Vagina (tissue), 2 donors: ENCODE measurements at places on chromosomes 5 and 9.

- DNase-seq = no peak
Observed at GRCh38 chr9:32550150-32550561, 2.0 kb upstream of the SMIM27 start.

DNA sequence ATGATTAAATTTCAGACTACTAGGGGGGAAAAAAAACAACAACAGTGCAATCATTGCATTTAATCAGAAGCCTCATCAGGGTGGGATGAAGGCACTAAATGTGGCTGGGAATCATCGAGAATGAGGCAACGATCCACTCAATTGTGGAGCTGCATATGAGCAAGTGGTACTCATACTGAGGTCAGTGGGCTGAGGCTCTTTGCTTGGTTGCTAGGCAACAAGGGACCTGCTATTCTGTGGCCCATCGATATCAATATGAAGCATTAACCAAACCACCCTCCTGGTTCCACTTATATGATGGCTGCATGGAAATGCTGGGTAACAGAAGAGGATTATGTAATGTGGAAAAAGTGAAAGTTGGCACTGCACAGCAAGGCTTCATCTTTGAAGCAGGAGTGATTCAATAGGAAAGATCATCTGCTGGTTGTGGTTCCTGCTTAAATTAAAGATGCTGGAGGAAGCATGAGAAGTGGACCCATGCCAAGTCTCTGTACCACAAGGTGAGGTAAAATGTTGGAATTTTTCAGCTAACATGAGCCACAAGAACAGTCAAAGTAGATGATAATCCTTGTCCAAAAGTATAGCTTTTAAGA is 159.8 kb upstream of the HMHB1 start:
- no peak for DNase-seq

DNA sequence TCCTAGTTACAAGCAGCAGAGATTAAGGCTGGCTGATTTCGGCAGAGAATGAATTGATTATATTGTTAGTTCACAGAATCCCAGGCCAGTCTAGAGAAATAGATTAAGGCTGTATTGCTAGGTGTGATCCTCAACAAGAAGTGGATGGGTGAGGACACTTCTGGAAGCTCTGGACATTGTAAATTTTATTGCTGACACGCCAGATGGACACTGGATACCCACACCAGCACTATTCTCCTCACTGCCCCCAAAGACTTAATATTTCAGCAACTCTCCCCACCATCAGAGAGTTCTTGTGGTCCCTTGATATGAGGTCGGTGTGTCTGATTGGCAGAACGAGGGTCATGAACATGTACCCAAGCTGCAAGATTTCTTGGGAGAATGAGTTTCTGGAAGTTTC is 171.6 kb upstream of the EGFLAM start:
- DNase-seq = no peak

- DNase-seq = no peak
Observed at GRCh38 chr5:41246376-41246775, 33.0 kb upstream of the C6 start.

DNA sequence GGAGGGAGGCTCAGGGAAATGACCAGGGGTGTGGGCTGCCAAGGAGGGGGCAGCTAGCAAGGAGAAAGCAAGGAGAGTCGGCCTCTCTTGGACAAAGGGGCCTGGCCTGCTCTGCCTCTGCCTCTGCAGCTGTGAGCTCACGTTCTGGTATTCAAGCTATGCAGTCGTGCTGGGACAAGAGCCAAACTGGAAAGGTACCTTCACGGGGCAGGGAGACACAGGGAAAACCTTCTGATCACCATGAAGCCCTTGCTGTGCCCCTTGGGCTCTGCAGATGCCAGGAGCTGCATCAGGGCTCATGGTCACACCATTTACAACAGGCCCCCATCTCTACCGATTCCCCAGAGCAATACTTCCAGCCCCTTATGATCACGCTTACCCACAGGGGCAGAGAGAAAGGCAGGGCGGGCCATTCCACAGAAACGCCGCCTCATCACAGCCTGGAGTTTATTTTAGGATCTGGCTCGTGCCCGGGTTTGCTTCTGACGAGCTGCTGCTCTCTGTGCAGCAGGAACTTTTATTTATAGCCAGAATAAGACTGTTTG is 63.2 kb downstream of the PRRT1B start:
- no peak for DNase-seq

DNA sequence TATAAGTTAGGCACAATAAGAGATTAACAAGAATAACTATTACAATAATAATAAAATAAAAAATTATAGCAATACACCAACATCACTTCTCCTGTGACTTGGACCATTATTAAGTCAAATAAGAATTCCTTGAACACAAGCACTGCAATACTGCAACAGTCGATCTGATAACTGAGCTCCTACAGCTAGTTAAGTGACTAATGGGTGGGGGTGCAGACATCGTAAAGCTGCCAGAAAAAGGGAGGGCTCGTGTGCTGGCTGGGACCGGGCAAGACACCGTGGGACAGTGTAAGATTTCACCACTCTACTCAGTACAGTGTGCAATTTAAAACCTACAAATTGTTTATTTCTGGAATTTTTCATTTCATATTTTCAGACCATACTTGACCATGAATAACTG is 78.8 kb downstream of the SNX24 start:
- no peak for DNase-seq

DNA sequence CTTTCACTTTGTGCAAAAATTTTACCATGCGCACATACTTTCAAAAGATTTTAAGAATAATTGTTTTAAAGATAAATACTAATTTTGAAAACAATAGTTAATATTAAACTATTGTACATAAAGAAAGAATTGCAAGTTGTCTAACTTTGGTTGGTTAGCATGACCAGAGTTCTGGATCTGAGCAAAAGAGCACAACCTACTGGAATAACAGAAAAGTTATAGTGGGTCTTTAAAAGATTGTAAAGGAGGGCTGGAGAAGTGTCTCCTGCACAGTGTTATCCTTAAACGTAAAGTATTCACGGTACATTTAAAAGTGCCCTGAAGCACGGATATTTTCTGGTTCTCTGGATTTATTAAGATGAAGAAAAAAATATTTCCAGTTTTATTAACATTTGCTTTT is 70.6 kb downstream of the GLIS3 start:
- no peak for DNase-seq

- DNase-seq = no peak
Observed at GRCh38 chr5:124685404-124685930, 61.0 kb downstream of the ZNF608 start.

GRCh38 chr9:7976167-7976755 is 176.7 kb upstream of the DMAC1 start:
- DNase-seq = no peak

- no peak for DNase-seq
Observed at GRCh38 chr5:147635882-147636728, 126.2 kb upstream of the DPYSL3 start.

DNA sequence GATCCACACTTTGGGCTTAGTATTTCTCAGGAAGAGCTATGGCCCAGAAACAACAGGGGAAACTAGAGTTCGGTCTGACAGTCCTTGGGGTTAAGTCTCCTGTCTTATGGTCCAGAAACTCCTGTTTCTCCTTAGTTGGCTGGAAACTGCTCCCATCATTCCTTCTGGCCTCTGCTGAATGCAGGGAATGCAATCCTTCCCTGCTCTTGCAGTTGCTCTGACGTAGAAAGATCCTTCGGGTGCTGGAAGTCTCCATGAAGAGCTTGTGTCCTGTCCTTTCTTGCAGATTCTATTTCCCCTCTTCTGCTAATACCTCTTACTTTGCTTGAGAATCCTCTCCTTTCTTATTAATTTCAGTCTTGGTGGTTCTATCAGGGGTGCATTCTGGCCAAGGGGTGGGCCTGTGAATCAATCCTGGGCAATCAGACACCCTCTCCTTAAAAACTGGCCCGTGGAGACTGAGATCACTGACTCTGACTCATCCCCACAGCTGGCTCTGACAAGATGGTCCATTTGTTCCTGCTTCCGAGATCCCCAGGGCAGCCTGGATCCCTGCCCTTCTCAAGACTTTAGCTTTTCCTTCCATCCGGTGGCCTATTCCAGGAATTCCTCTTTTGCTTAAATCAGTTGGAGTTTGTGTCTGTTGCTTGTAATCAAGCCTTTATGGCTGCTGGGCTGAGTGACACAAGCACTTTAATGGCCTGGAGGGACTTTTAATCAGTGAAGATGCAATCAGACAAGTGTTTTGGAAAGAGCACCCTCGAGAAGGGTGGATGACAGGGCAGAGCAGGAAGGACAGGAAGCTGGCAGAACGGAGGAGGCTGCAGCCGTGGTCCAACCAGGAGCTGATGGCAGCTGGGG is 23.7 kb downstream of the PTGS1 start:
- peak; percentile 77 for DNase-seq

GRCh38 chr5:1783216-1783554 is 16.5 kb downstream of the MRPL36 start:
- DNase-seq = no peak

DNA sequence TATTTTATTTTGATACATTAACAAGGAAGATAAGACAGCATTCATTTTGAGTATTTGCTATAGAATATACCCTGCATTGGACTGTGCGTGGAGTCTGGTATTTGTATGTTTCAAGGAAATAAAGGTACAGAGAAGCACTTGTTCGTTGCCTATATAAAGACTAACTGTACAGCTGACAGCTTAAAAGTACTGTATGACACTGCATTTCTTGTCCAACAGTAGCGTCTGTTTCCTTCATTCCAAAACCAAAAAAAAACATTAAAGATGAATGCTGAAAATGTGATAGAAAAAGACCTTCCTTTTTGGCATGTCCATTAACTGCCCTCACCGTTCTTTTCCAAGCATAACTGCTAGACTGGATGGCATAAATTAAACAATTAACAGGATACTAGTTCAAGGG is 15.3 kb downstream of the TNFAIP8 start:
- no peak for DNase-seq

DNA sequence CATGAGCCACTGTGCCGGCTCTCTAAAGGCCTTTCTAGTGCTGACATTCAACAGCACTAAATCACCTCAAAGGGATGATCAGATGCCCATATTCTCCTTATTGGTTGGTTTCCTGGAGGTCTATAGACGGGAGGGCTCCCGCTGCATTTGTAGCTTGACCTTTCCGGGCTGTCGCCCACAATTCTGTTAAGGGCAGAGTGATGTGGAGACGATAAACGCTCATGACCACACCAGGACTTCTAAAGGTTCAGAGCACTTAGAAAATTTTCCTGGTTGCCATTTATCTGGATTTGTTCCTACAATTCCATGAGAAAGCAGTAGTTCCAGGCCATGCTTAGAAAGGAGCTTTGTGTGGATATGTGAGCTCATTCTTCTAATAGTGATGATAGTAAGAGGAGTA is 170.3 kb downstream of the SLC12A2 start:
- DNase-seq = no peak

DNA sequence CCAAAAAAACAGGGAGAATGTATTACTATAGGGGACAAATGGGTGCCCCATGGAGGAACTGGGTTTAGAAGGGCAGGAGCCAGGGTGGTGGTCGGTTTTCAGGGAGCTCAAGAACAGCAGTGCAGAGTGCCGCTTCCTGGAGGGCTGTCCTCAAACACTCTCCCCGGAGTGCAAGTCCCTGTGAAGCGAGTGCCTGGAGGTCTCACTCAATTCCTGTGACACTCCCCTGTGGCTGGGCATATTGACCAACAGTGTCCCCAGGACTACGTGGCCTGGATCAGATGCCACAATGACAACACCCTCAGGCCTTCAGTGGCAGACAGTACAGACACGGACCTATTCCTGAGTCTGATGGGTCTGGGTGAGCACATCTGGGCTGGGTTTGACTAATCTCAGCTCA is 412.1 kb upstream of the IRX2 start:
- no peak for DNase-seq

GRCh38 chr9:33988219-33988890 is 60.3 kb downstream of the UBAP2 start:
- DNase-seq = no peak
